MG63 (cell line): ENCODE measurements at places on chromosomes 16 and 17. TPM values are rescaled to one million over a fixed set of nuclear protein-coding genes. Genes with fewer than 3 reads are reported as not detected.
A peak's percentile ranks its signal among the peaks of the same experiment; 100 is the strongest.

Gene CHMP1A
- 83.9 and 97.0 TPM in 2 replicates for total RNA-seq

- DNase-seq: no peak
Observed at GRCh38 chr16:11964761-11965551, at the start of gene TNFRSF17. Gene TNFRSF17 (plus strand): TSS chr16:11965210. CDS start chr16:11965325, 115 bp downstream.

Gene CMTR2
- 12.6 and 18.0 TPM in 2 replicates for total RNA-seq

Gene ZNF652
- total RNA-seq: 5.5 and 8.1 TPM in 2 replicates

Gene QRICH2
- 0.92 and 3.4 TPM in 2 replicates for total RNA-seq

GRCh38 chr16:1920727-1921171 is 2.5 kb upstream of the HS3ST6 start:
- no peak for DNase-seq

DNA sequence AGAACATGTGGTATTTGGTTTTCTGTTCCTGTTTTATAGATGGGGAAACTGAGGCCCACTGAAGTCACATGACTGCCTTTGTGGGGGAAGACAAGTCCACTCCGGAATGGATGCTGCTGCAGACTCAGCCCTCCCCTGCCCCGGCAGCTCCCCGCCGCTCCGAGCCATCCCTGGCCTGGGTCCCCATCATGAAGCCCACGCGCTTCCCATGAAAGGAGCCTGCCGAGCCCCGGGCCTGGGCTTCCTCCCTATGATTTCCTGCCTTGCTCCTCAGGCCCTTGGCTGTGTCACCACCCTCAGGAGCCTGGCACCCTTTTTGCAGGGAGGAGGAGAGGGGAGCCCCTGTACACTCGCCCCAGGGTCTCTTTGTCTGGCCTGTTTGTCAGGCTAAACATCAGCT is 125.3 kb upstream of the FOXF1 start:
- no peak for DNase-seq

Gene PNMT
- not detected in 2 replicates for total RNA-seq

GRCh38 chr16:739560-740458 is 988 bp downstream of the CIAO3 start:
- DNase-seq: no peak

GRCh38 chr17:50222922-50223321 is 21.5 kb upstream of the COL1A1 start:
- DNase-seq: no peak

Gene KRT28
- total RNA-seq: not detected in 2 replicates

Gene KRTAP17-1
- not detected in 2 replicates for total RNA-seq

GRCh38 chr17:54680410-54680809 is 220.2 kb upstream of the TOM1L1 start:
- DNase-seq: no peak

GRCh38 chr17:78112518-78113471 is 15.8 kb downstream of the TMC6 start:
- DNase-seq: peak; percentile 63

Gene CTRL
- total RNA-seq: 0.72 and 1.9 TPM in 2 replicates

DNA sequence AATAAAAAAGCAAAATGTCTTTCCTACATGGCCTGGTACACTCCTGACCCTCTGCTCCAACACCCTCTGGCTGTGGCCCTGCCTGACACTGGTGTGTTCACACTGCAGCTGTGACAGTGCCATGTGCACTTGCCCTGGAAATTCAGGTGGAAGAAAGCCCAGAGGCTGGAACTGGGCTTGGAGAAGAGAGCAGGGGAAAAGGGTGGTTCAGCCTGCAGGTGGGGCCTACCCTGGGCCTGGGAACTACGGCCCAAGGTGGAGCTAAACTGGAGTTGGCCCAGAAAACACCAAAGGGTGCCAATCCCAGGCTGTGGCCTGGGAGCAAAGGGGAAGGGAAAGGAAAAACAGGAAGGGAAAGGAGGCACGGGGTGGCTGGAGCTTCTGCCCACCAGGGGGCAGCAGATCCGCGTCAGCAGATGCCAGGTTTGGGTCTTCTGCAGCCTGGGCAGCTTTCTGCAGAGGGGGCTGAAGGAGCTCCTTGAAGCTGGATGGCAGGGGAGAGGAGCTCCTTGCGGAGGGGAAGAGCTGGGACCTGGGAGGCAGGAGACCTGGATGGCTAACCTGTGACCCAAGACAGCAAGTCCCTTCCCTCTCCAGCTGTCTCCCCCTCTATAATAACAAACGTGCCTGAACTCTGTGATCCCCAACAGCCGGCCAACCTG is 15.4 kb upstream of the CTCF start:
- peak; percentile 52 for DNase-seq

GRCh38 chr16:89687092-89687940 is 827 bp downstream of the CDK10 start:
- DNase-seq: no peak

Gene TMEM235
- total RNA-seq: not detected in 2 replicates

Gene MAFG
- total RNA-seq: 11.8 and 14.9 TPM in 2 replicates

Gene MMP25
- not detected in 2 replicates for total RNA-seq

DNA sequence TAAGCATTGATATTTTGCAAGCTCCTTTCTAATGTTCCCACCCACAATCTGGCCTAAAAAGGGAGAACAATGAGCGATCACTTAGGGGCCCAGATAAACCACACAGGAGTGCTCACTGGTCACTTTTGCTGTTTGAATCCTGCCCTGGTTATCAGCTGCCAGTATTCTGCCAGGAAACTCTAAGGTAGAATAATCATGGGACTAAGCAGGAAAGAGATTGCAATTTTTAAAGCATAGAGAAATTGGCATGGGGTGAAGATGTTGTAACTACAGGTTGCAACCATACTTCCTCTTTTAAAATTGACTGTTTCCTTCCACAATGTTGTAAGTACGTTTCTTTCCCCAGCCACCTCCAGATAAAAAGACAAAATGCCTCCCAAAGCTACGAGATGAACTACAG is 251.2 kb upstream of the CDH11 start:
- DNase-seq: no peak

GRCh38 chr16:30581457-30581856 is 4.0 kb downstream of the ZNF785 start:
- no peak for DNase-seq

Gene WFDC1
- total RNA-seq: 0.40 TPM in 1 of 2 replicates, not detected in the other

DNA sequence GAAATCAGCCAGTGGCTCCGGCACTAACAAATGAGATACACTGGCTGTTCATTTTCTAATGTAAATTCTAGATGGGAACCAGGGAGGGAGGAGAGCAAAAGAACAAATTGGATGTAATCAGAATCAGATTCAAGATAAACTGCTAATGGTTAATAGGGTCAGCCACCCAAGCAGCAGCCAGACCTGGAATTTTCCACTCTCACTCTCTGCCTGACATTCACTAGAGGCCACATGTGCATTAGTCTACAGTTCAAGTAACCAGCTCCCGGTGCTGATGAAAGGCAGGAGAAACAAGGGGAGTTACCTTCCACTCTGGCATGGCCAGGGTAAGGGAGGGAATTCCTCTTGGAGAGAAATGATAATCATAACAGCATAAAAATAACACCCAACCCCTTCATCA is 597.7 kb downstream of the TOX3 start:
- no peak for DNase-seq

- DNase-seq: no peak
Observed at GRCh38 chr17:43974382-43975266, 20.9 kb upstream of the PYY start.

DNA sequence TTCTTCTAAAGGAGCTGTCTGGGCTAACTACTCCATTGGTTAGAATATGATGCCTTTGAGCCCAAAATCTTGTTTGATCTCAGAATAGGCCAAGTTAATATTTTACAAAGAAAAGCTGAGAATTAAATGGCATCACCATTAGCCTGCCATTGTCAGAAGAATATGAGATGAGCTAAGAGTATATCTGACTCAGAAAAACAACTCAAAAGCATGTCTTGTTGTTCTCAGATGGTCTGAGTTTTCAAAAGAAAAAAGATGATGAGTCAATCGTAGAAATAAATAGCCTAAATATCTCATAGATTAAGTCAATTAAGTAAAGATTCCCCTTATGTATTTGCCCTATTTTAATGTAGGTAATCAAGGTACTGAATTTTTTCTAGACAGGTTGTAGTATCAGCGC is 197.1 kb upstream of the TBX2 start:
- DNase-seq: no peak

Gene GUCY2D
- 0.23 TPM in 1 of 2 replicates, not detected in the other for total RNA-seq

Gene CX3CL1
- total RNA-seq: not detected in 2 replicates
